ENCODE measurements at places on chromosomes 16 and 17.

GRCh38 chr17:27218719-27219488, 75.0 kb upstream of the WSB1 start:
- no peak for DNase-seq

GRCh38 chr16:50103764-50104163, 38.0 kb downstream of the HEATR3 start:
- DNase-seq, result no peak

GRCh38 chr17:74842146-74842598, 17.5 kb downstream of the GRIN2C start:
- DNase-seq, result no peak

DNA sequence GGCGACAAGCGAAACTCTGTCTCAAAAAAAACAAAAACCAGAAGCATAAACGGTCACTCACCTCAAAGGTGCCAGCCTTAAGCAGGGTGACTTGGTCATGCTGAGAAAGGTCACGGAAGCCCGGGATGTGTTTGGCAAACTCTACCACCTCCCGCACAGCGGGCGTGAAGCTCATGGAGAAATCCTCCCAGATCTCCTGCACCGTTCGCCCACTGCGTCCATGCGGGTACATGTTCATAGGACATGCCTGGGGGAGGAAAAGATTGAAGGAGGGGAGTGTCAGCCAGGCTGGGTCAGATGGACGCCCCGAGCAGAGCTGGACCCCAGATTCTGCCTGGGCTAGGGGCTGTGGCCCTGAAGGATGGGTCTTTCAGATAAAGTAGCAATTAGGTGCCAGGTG, 5.5 kb downstream of the NR1D1 start:
- DNase-seq, result no peak

DNA sequence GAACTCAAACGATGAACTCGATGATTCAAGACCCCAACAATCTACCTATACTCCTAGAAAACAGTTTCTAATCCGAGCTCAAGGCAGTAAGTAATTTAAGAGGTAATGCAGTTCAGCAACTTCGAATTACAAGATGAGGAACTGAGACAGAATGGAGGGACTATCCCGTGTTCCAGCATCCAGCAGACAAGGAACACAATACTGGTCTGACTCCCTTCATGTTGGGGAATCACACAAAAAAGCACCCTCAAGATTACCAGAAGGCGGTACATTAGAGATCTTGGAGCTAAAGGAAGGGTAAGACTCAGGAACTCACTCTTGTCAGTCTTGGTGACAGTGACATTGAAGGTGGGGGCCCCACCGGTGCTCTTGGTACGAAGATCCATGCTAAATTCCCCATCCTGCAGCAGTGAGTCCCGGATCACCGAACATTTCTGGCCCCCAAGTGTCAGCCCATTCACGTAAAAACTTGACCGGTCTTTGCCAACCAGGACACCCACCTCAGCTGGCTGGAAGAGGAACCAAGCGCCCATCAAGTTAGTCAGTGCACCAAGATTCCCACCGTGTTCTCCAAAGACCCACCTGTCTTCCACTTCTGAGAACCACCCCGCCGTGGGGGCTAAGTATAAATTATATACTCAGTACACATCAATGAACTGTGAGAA, 1.9 kb downstream of the PFN1 start:
- no peak for DNase-seq
